Activated naive CD4-positive, alpha-beta T cell treated with anti-CD3 and anti-CD28 coated beads, Interleukin-2, amount 50 U/mL, for 16 hours (primary cell): ENCODE measurements at places on chromosomes 7 and 10.
A peak's percentile ranks its signal among the peaks of the same experiment; 100 is the strongest.

DNA sequence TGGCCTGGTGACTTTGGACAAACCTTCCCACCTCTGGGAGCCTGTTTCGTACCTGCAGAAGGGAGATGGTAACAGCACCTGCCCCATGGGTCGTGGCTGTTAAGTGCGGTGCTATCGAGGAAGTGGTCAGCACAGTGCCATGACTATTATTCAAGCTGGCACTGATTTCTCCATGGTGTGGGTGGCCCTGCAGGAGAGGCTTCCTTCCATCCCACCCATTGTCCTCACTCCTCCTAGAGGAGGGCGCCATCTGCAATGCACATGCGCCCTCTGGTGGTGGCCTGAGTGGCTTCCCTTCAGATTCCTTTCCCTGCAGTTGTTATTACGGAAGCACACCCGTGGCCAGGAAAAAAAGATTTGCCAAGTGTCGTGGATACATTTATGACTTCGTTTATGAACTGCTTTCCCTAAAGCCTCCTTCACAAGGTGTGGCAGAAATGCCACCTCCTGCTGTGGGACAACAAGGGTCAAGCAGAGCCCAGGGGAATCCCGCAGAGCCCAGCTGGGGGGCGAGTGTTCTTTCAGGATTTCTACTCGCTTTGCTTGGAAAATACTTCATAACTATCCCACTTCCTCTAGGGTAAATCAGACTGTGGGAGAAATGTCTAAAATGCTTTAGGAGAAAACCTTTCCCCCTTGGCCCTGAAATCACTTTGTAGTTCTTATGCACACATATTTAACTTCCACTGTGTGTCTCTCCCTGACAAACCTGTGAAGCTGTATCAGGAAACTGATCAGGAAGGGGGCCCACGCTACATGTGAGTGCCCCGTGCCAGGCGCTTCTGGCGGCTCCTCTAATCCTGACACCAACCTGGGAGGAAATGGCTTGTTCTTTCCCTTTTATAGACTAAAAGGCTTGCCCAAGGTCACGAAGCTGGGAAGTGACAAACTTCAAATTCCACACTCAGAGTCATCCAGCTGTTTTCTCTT is 98.0 kb upstream of the ANLN start:
- peak; percentile 74 for DNase-seq

GRCh38 chr10:98391065-98391464 is 23.9 kb downstream of the PYROXD2 start:
- no peak for DNase-seq

- DNase-seq, result no peak
These were observed 129.8 kb downstream of the KCND2 start for GRCh38 chr7:120402801-120403200.

DNA sequence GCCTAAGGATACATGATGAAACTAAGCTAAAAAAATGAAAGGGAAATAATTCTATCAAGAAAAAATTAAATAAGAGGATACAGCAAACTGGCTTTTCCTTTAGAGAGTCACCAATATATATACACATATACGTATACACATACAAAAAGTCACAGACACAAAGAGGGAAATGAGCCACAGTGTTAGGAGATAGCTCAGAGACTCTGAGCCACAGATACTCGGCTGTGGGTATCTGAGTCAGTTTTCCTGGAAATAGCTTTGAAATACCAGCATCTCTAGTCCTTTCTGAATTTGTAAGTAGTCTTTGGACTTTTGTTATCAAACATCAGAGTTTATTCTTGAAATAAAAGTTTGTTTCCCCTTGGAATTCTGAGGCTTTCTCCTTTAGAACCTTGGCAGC is 111.8 kb downstream of the TBXAS1 start:
- DNase-seq, result no peak

- peak; percentile 84 for DNase-seq
These were observed 12.4 kb upstream of the HUS1 start for GRCh38 chr7:47991741-47992311.

- no peak for DNase-seq
These were observed 17.6 kb downstream of the GPRIN2 start for GRCh38 chr10:46538717-46539426.

DNA sequence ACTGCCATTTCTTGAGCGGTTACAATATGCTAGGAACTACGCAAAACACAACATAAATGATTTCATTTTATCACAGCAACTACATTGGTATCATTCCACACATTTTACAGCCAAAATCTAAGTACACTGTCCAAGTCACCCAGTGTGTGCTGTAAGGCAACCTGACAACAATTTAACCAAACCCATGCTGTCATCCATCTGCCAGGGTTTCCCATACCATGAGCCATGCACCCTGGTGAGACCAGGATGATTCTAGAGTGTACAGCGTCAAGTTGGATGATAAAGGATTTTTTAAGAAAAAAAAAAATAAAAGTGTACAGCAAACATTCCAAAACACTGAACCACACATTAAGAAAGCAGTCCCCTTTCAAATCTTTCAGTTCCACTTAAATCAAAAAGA is 52.9 kb downstream of the PIK3AP1 start:
- DNase-seq, result no peak

DNA sequence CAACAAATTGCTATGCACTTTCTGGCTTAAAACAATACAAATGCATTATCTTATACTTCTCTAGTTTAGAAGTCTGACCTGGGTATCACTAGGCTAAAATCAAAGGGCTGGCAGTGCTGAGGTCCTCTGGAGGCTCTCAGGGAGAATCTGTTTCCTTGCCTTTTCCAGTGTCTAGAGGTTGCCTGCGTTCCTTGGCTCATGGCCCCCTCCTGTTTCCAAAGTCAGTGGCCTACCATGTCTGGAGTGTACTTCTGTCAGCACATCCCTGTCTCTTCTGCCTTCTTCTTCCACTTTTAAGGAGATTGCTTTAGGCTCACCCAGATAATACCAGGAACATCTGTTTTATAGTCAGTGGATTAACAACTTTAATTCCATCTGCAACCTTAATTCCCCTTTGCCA is 52.4 kb downstream of the CCNY start:
- no peak for DNase-seq

DNA sequence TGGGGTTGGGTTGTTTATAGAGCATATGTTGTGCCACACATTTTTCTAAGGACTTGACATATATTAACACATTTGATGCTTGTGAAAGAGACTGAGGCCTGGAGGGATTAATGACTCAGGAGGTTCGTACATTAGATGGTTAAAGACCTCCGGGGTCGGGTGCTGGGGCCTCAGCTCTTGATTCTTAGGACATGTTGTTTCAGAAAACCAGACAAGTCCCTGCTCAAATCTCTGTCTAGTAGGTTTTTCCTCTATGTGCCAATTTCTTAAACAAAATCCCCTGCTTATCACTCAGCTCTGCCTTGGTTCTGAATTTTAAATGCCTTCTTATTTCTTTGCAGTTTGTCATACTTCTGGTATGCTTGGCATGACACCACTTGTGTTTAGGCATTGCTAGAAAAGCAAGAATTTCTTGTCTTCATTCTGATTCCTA is 5.8 kb downstream of the UPP1 start:
- no peak for DNase-seq

DNA sequence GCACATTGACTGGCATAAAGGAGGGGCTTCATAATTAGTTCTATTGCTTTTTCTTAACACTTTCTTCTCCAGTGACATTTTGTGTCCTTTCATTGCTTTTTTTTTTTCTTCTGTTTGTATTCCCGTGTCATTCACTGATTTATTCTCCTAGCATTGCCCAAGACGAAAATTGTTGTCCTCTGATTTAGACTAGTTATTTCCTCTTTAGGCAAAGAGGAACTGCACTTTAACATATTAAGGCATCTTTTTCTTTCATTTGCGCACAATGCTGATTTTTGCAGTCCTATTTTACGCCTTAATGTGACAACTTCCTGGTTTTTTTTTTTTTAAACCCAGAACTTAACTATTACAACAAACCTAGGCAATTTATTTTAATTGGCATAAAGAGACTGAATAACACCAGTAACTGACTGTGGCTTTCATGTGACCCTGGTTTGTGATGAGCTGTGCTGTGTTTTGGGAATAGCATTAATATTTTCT is 39.7 kb downstream of the ARID5B start:
- no peak for DNase-seq

DNA sequence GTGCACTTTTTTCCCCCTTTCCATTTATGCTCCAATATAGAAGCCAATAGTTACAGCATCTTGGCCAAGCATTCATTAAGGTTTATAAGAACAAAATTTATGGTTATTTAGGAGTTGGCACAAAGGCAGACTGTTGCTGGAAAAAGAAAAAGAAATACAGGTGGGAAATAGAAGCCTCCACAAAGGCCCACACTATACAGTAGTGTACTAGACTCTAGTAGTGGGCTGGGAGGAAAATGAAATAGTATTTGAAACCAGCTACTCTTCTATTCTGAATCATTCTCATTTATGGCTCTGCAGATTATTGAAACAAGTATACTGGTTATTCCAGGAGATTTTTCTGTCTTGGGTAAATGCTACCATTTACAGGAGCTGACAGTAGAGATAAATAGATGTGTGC is 80.9 kb upstream of the CDK6 start:
- no peak for DNase-seq

- DNase-seq, result no peak
These were observed 30.1 kb upstream of the TM9SF3 start for GRCh38 chr10:96616961-96617360.

- no peak for DNase-seq
These were observed 2.1 kb upstream of the DMBT1 start for GRCh38 chr10:122558452-122558851.

DNA sequence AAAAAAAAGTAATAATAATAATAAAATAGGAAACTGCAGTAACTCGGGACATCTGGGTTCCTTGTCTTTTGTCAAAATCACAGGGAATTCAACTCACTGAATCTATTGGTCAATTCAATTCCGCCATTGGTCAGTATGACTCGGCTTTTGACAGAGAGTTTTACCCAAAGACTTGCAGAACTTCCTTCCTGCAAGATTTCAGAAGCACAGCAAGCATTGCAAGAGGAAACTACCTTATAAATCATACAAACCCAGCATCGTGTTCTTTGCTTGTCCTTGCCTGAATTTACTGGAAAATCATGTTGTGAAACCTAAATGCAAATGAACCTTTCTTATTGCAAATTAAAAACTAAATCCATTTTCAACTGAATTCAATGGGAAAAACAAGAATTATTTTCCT is 15.5 kb downstream of the KLF6 start:
- DNase-seq, result no peak

GRCh38 chr7:44348851-44349781 is 23.7 kb upstream of the CAMK2B start:
- no peak for DNase-seq

DNA sequence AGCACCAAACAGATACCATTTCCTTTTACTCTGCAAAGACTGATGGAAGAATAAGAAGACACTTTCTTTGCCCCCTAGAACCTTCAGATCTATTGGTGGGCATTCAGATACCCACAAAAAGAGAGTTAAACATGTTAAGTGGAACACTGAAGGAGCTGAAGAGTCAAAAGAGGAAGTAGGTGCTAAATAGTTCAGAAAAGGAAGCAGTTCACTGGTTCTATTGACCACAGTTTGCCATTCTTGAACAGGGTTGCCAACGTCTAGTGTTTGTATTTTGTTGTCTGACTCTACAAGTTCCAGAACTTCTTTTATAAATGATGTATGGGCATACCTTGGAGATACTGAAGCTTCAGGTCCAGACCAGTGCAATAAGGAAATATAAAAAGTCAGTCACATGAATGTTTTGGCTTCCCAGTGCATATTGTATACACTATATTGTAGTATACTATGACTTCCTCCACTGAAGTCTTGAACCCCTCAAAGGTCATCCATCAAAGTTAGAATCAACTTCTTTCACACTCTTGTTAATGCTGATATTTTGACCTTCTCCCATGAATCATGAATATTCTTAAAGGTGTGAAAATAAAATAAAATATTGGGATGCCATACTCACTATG is 47.5 kb upstream of the AGR3 start:
- no peak for DNase-seq

GRCh38 chr7:99190359-99191009 is 17.4 kb downstream of the KPNA7 start:
- no peak for DNase-seq

GRCh38 chr7:132240262-132240661 is 336.0 kb downstream of the PLXNA4 start:
- DNase-seq, result no peak
